ENCODE measurements at places on chromosomes 5 and 9.
A peak's percentile ranks its signal among the peaks of the same experiment; 100 is the strongest.

GRCh38 chr5:115709585-115709984 lies 83.7 kb upstream of the TMED7 start:
- no peak for DNase-seq

- DNase-seq: no peak
Measured at GRCh38 chr5:32031089-32031488, 143.0 kb downstream of the GOLPH3 start.

- no peak for DNase-seq
Measured at GRCh38 chr9:134670851-134671281, 29.3 kb downstream of the COL5A1 start.

DNA sequence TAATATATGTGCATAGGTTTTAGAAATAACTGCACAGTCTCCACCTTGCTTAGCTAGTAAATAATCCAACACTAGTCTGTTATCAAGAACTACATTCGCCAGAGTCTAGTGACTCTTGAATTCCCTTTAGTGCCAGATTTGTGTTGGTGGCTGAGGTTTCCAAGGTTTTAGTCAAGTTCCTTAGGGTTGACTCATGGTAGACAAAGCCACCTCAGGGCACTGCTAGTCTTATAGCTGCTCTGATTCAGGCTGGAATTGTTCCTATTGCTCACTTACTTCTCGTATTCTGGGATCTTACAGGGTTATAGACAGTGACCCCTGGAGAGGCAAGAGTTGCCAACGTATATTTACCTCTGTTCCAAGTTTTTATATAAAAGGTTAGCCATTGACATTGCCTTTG lies 1369.8 kb upstream of the CDH9 start:
- DNase-seq: no peak

GRCh38 chr5:73967347-73967746 lies 341.4 kb downstream of the ARHGEF28 start:
- no peak for DNase-seq

- DNase-seq: peak; percentile 40
Measured at GRCh38 chr9:72443855-72444254, 77.6 kb upstream of the TMC1 start.

- no peak for DNase-seq
Measured at GRCh38 chr5:92805446-92805845, 775.6 kb downstream of the NR2F1-AS1 start.

DNA sequence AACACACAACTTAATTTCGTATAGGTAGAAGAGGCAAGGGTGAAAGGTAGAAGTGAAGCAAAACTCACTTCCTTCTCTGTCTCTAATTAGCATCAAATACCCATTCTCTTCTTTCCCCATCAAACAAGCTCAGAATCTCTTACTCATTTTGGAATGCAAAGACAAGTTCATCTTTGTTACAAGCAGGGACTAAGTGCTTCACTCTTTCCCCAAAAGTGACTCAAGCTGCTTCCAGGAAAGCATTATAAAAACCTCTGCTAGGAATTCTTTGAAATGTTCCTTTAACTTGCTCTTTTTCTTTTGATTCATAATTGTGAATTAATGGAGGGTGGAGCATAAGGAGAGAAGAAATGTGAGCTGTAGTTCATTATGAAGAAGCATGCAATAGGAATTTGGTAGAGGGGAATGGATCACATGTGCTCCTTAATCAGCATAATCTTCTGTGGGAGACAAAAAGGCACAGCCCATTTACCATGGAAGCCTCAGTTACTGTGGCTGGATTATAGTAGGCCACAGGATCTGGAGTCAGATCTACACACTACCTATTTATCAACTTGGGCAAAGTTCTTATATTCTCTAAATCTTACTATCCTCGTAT lies 109.5 kb upstream of the DPYSL3 start:
- no peak for DNase-seq

GRCh38 chr5:174872271-174872670 lies 147.9 kb downstream of the MSX2 start:
- DNase-seq: no peak

- no peak for DNase-seq
Measured at GRCh38 chr5:174188295-174188694, 142.8 kb downstream of the NSG2 start.

GRCh38 chr9:107807183-107807582 lies 317.6 kb upstream of the KLF4 start:
- no peak for DNase-seq

- DNase-seq: no peak
Measured at GRCh38 chr9:75797085-75797580, 93.3 kb upstream of the PCSK5 start.

DNA sequence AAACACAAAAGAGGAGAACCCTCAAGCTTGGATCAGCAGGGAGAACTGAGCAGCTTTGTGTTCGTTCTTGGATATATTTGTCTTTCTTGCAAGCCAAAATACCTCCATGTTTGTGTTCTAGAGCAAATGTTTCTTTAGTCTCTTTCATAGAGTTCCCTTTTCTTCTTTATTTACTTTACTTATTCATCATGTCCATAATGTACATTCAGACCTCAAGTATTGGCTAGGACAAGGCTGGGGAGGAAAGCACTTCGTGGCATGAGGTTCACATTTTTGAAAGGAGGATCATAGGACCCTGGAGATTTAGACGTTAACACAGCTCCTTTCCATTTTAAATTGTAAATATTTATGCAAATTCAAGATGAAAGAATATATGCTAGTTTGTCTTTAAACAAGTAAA lies 590.2 kb upstream of the MEF2C start:
- DNase-seq: no peak

DNA sequence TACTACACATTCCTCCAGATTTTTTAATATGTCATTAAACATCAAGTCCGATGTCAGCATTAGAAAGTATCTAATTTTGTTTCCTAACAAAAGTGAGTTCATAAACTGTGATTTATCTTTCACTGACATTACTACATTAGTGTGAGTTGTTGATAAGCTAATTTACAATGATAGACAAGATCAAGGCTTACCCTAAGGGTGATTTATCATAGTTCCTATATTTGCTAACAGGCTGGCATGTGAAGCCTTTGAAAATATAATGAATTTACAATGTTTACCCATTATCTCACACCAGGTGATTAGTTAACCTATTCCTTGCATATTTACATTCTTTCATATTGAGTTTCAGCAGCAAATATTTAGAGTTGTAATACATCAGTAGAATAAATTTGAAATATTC lies 1096.9 kb upstream of the NUDT12 start:
- DNase-seq: no peak

GRCh38 chr5:126339215-126339805 lies 83.9 kb upstream of the GRAMD2B start:
- peak; percentile 46 for DNase-seq

DNA sequence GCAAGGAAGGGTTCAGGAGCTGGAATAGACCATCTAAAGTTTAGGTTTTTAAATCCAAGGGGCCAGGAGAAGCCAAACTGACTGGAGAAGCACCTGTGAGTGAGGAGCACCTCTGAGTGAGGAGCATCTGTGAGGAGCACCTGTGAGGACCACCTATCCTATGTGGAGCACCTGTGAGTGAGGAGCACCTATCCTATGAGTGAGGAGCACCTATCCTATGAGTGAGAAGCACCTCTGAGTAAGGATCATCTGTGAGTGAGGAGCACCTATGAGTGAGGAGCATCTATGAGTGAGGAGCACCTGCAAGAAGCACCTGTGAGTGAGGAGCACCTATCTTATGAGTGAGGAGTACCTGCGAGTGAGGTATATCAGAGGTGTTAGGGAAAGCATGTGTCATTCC lies 8.0 kb upstream of the OR1Q1 start:
- DNase-seq: no peak

DNA sequence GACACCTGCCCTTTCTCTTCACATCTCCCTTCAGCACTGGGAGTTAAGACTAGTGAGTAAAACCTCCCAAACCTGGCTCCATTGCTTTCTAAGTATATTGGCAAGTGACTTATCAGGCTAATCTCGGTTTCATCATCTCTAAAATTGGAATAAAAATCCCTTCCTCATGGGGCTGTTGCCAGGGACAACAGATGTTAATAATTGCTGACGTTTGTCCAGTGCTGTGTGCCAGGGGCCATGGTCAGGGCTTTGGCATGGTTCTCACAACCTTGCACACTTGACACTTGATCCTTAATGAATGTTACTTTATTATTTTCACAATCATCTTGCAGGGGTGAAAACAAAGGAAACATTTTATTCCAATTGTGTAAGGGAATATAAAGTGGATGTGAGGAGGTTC lies 1262.0 kb upstream of the WWC1 start:
- DNase-seq: no peak

GRCh38 chr5:93428868-93429267 lies 152.2 kb downstream of the NR2F1-AS1 start:
- no peak for DNase-seq

DNA sequence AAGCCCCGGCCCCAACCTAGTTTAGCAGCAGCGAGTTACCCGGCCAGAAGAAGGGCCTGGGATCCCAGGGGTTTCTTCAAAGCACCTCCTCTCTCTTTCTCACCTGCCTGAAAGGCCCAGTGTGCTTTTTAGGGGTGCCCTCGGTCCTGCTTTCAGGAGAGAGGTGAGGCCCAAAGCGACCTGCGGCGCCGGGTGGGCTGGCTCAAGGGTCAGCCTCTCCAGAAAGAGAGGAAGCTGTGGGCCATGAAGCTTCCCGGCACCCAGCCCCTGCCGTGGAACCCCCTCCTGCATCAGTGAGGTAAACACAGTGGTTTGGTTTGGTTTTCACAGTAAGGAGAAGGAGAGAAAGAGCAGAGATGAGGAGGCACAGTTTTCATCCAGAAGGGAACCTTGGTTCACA lies 4.3 kb downstream of the FOXB2 start:
- DNase-seq: no peak

DNA sequence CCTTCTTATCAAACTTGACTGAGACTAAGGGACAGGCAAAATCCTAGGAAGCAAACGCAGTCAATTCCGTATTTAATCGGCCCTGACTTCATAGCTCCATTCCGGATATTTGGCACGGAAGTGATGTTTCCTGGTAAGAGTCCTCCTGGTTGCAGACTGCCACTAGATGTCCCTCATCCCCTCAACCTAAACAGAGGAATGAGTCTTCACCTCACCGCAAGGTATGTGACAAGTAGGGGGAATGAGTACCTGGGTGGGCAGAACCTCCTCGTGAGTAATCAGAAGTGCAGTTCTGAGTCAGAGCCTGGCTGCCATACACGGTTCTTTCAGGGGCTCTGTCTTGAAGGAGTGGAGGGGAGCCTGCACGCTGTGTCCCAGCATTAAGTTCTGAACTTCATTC lies 173.6 kb downstream of the MUSK start:
- no peak for DNase-seq

GRCh38 chr5:124576848-124577409 lies 169.5 kb downstream of the ZNF608 start:
- no peak for DNase-seq
